NCI-H460 (cell line): ENCODE measurements at places on chromosomes 3 and 15.

DNA sequence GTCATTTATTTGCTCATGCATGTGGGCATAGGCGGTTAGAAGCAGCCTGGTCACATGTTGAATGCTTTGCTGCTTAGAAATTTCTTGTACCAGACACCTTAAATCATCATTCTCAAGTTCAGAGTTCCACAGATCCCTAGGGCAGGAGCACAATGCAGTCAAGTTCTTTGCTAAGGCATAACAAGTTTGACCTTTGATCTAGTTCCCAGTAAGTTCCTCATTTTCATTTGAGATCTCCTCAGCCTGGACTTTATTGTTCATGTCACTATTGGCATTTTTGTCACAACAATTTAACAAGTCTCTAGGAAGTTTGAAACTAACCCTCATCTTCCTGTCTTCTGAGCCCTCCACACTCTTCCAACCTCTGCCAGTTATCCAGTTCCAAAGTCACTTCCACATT is 22.8 kb downstream of the HGD start:
- no peak for DNase-seq

- no peak for DNase-seq
These were observed 120.9 kb downstream of the DTWD1 start for GRCh38 chr15:49741712-49742111.

DNA sequence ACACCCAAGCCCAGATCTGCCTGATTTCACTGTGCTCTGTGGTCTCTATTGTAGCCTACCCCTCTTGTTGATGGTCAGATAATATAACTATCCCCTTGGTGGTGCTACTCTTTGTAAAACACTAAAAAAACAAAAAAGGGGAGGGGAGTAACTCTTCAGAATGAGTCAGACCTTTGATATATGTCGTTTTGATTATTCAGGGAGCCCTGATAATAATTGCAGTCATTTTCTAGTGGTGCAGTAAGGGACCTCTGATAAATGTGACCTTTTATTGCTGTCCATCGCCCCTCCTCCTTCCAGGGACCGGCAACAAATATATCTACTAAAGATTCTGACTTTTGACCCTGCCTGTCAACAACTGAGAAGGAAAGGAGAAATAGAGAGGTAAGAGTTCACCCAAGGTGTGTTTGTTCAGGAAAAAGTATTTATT is 45.1 kb upstream of the MAGI1 start:
- no peak for DNase-seq

- no peak for DNase-seq
These were observed 38.8 kb upstream of the BNC1 start for GRCh38 chr15:83323296-83323711.

DNA sequence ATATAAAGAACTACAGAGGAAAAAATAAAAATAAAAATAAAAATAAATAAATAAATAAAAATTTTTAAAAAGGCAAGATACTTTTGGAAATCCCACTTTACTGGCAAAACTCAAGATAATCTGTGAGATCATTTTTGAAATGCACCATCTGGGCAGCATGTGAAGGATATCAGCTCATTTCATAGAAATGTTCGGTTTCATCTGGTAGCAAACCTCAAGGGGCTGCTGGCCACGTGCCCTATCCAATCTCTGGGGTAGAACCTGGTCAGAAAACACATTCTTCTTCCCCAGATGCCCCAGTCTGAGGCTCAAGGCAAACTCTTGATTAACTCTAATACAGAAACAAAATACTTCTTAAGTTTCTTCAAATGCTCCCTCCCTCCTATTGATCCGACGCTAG is 166.0 kb downstream of the FMN1 start:
- DNase-seq, result no peak

GRCh38 chr3:56323986-56324420 is 144.3 kb downstream of the ERC2 start:
- no peak for DNase-seq

DNA sequence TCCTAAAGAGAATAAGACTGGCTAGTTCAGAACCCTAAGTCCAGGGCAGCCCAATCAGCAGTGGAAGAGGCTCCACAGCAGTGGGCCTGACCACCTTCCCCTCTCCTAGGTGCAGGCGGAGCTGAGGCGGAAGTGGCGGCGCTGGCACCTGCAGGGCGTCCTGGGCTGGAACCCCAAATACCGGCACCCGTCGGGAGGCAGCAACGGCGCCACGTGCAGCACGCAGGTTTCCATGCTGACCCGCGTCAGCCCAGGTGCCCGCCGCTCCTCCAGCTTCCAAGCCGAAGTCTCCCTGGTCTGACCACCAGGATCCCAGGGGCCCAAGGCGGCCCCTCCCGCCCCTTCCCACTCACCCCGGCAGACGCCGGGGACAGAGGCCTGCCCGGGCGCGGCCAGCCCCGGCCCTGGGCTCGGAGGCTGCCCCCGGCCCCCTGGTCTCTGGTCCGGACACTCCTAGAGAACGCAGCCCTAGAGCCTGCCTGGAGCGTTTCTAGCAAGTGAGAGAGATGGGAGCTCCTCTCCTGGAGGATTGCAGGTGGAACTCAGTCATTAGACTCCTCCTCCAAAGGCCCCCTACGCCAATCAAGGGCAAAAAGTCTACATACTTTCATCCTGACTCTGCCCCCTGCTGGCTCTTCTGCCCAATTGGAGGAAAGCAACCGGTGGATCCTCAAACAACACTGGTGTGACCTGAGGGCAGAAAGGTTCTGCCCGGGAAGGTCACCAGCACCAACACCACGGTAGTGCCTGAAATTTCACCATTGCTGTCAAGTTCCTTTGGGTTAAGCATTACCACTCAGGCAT is 33.7 kb downstream of the VIPR1 start:
- DNase-seq, result no peak

DNA sequence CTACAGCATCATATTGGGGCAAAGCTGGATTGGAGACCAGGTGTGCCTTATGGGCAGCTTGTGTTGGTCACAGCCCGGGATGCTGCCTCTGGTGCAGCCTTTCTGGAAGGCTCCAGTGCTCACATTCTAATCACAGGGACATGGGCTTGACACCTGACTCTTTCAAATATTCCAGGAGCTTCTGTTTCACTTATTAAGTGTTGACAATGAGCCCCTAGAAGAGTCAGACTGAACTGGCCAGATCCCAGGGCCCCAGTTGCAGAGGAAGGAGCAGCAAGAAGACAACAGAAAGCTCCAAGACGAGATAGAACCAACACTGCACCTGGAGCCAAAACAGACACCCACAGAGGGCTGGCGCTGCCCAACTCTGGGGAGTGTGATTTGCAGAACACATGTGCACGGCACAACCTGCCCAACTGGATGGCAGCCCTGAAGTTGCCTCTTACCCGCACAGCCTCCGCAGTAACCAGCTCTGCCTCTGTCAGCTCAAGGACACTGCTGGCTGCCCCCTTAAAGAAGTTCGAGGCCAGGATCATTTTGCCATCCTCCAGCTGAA is 30.3 kb downstream of the ALDH1L1 start:
- DNase-seq, result no peak

- no peak for DNase-seq
These were observed 489.2 kb downstream of the FGF12 start for GRCh38 chr3:192237992-192238608.

DNA sequence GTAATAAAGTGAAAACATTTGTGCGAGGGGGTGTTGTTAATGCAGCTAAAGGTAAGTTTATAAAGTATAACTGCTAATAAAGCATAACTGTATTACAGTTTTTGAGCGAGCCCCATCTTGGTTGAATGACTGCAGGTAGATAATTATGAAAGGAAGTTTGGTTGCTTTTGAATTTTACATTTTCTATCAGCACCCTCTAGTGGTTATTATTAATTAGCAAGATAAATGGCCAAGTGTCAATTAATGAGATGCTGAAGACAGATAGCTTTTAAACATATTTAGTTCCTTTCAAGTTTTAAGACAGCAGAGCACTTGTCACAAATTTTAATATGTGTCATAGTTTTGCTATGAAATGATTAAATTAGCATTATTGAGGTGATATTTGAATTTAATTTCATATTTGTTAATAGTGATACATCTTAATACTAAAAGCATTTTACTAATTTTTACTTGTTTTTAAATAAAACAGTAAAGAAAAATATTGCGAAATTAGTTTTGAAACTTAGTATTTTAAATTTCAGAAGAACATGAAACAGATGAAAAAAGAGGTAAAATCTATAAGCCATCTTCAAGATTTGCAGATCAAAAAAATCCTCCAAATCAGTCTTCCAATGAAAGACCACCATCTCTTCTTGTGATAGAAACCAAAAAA is 15.1 kb downstream of the U2SURP start:
- DNase-seq, result no peak
